ENCODE measurements at places on chromosomes 4 and X.

DNA sequence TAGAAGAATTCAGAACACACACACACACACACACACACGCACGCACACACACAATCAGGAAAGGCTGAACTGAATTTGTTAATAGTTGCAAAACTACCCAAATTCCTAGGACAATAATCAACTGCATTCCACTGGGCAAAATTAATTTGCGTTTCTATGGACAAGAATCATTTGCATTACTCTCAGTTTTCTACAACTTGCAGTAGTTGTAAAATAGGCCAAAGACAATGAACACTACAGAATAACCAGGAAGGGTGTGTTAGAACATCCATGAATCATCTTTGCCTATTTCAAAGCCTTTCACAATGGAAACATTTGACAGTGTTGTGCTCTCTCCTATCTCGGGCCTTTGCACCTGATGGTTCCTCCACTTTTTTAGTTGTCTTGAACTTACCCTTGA is 77.1 kb upstream of the IGFBP7 start:
- no peak for DNase-seq

- no peak for DNase-seq
These were observed 34.4 kb upstream of the ACSL1 start for GRCh38 chr4:184860018-184860779.

- DNase-seq: no peak
These were observed 47.4 kb upstream of the ZNF518B start for GRCh38 chr4:10504570-10505179.

- DNase-seq: no peak
These were observed 386.6 kb upstream of the CPEB2 start for GRCh38 chr4:14615671-14616070.

GRCh38 chr4:109359040-109359646 is 56.7 kb upstream of the COL25A1 start:
- no peak for DNase-seq

DNA sequence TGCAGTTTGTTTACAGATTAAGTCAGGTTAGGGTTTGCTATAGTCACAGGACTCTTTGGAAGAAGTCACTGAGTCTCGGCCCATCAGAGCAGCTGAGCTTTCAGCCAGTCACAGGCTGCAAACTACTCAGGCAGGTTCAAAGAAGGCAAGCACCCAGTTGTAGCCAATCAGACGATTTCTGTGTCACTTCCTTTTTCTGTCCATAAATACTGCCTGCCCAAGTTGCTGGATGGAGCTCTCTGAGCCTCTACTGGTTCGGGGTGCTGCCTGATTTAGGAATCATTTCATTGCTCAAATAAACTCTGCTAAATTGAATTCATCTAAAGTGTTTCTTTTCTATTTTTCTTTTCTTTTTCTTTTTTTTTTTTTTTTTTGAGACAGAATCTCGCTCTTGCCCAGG is 7.3 kb upstream of the SH3BP2 start:
- DNase-seq: no peak

DNA sequence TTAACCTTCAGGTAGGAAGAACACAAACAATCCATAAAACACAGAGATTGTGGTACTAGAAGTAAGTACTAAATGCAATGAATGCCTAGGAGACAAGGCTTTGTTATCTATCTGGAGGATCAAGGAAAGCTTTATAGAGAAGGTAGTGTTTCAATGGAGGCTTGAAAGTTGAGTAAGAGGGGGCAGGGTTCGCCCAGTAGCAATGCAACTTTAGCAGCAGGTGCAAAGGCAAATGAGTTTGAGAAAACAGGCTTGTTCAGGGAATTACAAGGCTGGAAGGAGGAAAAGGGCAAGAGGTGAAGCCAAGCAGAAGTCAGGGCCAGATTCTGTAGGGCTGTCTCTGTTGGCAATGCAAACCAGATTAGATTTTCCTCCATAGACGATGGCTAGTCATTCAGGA is 35.5 kb upstream of the AMELX start:
- DNase-seq: no peak

GRCh38 chrX:47311932-47312774 is 58.2 kb upstream of the ZNF157 start:
- peak; percentile 22 for DNase-seq

DNA sequence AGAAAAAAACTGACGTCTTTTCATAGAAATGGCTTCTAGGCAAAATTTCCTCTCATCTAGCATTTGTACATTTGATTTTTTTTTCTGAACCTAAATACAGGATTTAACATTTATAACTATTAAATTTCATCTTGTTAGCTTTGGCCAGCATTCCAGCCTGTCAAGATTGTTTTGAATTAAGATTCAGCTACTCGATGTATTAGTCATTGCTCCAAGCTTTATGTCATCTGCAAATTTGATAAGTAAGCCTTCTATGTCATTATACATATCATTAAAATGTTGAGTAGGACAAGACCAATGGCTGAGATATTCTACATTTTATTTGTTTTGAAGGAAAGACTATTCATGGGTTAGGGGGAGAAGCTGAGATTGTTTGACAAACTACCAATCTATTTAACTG is 46.7 kb downstream of the DDX53 start:
- no peak for DNase-seq

DNA sequence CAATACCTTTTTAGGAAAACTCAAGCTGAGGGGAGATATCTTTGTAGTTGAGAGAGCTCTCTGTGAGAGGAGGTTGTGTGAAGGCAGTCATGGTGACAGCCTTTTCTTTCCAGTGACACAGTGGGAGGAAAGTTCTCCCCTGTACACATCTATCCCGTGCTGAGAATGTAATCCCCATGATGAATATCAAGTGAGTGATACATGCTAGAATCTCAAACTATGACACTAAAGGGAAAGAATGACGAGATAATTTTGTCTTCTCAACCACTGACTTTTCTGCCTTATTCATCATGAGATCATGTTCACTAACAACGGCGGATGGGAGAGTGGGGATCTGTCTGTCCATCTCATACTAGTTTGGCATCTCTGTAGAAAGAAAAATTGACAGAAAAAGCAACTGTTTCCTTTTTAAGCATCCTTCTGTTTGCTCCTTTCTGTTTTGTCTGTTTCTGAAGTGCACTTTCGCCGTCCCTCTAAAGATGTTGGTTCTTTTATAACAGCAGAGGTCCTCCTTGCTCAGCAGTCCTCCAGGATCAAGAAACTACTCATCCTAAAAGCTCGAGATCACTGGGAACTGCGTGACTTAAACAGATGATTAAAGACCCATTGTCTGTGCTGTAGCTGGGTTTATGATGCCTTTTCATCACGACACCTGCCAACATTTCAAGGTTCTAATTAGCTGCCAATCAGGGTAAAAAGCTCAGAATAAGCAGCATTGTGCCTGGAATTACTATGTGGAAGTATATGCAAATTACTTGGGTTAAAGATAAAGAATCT is 137.6 kb downstream of the DCK start:
- peak; percentile 41 for DNase-seq

- DNase-seq: no peak
These were observed 330.9 kb downstream of the ARHGAP24 start for GRCh38 chr4:85805891-85806290.

DNA sequence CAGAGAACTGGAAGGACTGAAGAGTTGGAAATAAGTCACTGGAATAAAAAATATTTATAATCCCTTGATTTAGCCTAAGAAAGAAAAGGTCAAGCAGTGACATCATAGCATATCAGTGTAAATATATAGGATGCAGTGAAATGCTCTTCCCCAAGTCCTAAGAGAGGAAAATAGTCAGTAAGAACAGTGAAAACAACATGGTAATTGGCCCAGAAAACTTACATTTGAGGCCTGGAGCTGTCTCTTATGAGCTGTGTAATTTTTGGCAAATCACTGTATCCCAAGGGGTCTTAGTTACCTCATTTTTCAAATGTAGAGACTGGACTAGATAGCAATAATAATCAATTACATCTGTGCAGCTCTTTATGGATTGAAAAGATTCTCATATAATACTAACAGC is 255.7 kb upstream of the AR start:
- no peak for DNase-seq

DNA sequence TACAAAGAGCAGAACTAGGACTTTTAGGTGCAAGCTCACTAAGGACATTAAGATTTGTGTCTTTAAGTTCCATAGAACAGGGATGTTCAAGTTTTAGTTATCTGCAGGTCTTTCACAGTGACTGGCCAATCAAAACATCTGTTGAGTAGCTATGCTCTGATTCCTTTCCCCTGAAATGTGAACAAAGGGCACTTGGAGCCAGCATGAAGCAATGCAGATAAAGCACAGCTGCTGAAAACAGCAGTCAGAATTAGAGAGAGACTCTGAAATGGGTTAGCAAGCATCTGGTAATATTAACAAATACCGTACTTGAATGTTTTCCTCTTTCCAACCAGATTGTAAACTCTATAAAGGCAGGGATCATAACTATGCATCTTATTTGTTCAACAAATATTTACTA is 276.9 kb downstream of the RAB28 start:
- DNase-seq: no peak

GRCh38 chr4:152459326-152459725 is 76.6 kb downstream of the FBXW7 start:
- no peak for DNase-seq

- DNase-seq: no peak
These were observed 39.4 kb upstream of the DDX60 start for GRCh38 chr4:168357941-168358340.

DNA sequence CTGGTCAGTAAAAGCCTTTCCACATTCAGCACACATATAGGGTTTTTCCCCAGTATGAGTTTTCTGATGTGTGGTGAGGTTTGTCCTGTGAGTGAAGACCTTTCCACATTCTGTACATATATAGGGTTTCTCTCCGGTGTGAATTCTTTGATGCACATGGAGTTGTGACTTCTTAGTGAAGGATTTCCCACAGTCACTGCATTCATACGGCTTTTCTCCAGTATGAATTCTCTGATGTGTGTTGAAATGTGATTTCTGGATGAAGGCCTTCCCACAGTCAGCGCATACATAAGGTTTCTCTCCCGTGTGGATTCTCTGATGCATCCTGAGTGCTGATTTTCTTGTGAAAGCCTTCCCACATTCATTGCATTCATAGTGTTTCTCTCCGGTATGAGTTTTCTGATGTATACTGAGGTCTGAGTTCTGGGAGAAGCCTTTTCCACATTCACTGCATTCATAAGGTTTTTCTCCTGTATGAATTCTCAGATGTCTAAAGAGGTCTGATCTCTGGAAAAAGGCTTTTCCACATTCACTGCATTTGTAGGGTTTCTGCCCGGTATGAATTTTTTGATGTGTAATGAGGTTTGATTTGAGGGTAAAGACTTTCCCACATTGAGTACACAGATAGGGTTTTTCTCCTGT is 34.7 kb downstream of the ZNF41 start:
- no peak for DNase-seq

- DNase-seq: peak; percentile 40
These were observed 24.9 kb upstream of the RNF150 start for GRCh38 chr4:141158219-141158618.

DNA sequence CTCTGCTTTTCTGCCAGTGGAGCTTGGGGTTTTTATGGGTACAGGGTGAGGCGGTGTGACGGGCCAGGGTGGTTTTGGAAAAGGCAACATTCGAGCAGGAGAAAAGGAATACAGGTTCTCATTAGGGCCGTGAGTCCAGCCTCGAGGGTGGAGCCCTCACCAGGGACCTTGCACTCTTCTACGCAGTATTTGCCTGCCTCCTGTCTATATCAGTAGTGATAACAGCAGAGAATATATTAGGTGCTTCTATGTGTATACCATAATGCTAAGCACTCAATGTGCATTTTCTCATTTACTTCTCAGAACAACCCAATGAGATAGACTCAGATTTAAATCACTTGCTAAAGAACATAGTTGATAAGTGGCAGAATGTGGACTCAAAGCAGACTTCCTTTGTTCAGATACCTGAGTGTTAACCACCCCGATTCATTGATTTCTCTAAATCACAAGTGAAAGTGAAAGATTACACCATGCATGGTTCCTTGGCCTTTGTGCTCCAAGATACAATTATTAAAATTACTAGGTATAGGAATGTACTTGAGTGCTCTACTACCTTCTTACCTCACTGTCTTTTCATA is 403.9 kb downstream of the PCDH7 start:
- DNase-seq: no peak

DNA sequence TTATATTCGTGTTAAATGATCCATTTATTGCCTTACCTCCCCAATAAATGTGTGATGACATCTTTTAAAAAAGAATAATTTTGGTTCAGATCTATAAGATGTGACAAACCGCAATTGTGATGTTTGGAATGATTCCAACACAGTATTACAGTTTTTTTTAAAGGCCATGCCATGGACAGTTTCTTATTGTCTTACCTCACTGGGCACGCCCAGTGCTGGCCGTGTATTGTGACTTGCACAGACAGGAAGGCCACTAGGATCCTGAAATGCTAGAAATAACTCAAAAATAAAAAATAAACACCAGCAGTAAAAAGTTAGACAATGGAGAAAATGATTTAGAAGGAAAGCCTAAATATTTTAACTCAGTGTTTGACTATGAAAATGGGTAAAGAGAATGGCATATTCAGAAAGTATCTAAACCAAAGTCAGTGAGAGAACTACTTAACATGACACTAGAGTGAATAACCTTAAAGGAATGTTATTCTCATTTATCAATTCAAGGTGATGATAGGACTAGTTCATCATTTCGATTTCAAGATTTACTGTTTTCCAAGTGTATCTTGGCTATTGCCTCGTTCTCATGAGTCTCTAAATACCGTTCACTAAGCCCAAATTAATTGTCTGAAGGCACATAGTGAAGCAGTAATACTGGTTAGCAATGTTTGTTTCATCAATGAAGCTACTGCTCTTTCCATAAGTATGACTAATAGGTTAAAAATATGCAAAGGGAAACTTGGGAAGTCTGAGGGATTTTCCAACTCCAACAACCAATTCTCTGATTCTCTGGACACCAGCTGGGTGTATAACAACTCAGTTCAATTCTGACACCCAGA is 46.1 kb upstream of the VEGFC start:
- peak; percentile 78 for DNase-seq

DNA sequence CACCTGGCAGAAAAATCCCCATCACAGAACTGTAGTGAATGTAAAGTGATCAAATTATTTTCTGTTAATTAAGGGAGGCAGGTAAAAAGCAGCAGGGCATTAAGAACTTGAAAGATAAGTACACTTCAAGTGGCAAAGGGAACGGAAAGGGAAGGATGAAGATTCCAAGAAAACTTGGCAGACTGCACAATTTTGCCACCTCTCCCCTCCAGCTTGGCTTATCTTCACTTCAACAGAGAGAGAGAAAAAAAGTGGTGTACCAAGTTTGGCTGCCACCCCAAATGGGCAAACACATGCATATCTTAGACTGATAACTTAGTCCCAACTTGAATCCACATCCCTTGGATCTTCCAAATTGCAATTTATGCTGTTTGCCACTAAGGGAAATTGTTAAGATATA is 598.1 kb upstream of the ACTRT1 start:
- DNase-seq: no peak

DNA sequence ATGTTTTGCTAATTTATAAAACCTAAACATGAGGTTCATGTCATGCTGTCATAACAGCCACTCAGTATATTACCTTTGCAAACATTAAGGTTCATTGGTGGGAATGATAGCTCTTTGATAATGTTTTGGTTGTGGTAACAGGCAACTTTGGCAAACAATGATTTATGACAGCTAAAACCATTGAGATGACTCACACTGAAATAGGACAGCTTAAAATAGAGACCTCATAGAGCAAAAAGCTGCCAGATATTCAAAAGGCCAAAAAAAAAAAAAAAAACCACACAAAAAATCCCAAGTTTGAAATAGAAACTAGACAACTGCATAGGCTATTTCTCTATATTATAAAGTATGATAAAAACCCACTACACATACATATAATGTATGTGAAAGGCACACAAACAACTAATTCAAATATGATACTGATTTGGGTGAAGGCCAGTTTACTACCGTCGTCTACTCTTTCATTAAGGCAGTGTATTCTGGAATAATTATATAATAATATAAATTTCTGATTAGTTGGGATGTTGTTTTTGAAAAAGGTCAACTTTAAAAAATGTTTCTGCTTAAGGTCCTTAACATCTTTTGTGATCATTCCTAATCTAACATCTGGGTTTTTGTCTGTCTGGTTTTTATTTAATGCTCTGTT is 646.0 kb upstream of the PITX2 start:
- DNase-seq: no peak

Data from kidney glomerular epithelial cell (primary cell).